Activated T-cell treated with anti-CD3 and anti-CD28 coated beads, Interleukin-2, amount 50 U/mL, for 72 hours (primary cell): ENCODE measurements at places on chromosomes 2 and 18. TPM values are rescaled to one million over a fixed set of nuclear protein-coding genes. Genes with fewer than 3 reads are reported as not detected.

DNA sequence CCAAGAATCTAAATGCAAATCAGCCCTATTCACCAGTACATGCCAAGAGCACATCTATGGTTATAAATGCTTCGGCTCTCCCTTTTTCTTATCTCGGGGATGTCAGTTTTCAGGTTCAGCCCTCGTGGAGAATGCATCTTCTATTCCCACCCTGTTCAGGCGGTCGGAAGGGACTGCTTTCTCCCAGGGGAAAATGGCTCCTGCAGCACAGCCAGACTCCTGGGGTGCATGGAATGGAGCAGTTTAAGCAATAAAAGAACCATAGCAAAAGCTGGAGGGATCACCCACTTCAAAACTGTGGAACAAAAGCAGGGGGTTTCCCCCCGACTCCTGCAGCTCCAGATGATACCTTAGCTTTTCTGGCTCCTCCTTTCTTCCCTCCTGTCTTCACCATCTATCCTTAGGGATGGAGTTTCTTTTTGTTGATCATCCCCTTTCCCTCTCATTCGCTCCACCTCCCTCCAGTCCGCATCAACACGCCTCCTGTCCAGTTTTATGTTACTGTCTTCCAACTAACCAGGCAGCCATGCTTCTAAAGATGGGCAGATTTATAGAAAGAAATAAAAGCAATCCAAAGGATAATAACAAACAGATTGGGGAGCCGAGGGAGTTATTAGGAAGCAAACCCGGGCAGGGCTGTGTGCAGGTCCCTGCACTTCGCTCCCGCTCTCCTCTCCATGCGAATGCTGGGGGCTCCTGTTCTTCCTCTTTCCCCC is 356.2 kb upstream of the SMIM21 start:
- H3K36me3 ChIP-seq, result no peaks in the 10 kb centered on the region
- H3K27me3 ChIP-seq, result peaks cover 13% of the 10 kb centered on the region
- H3K4me1 ChIP-seq, result no peaks in the 10 kb centered on the region
- H3K4me3 ChIP-seq, result no peak overlapping the region
- H3K27ac ChIP-seq, result no peak overlapping the region

- no peak overlapping the region for H3K4me3 ChIP-seq
- no peak overlapping the region for H3K27ac ChIP-seq
- H3K36me3 ChIP-seq, result no peaks in the 10 kb centered on the region
Observed at GRCh38 chr2:190184460-190184859, 121.9 kb upstream of the MSTN start.

- H3K4me1 ChIP-seq, result no peaks in the 10 kb centered on the region
- H3K27ac ChIP-seq, result no peak overlapping the region
- no peaks in the 10 kb centered on the region for H3K27me3 ChIP-seq
- no peak overlapping the region for H3K4me3 ChIP-seq
Observed at GRCh38 chr2:142234741-142235140, 103.9 kb upstream of the LRP1B start.

GRCh38 chr2:54626131-54626530 is 97.3 kb upstream of the EML6 start:
- H3K4me1 ChIP-seq, result no peaks in the 10 kb centered on the region
- no peak for DNase-seq
- no peaks in the 10 kb centered on the region for H3K27me3 ChIP-seq
- H3K36me3 ChIP-seq, result peaks cover 21% of the 10 kb centered on the region
- no peak overlapping the region for H3K4me3 ChIP-seq
- H3K27ac ChIP-seq, result peak overlapping the region; percentile 44

- peaks cover 4% of the 10 kb centered on the region for H3K36me3 ChIP-seq
- DNase-seq, result no peak
- H3K4me3 ChIP-seq, result no peak overlapping the region
Observed at GRCh38 chr2:128302011-128302743, 16.5 kb downstream of the HS6ST1 start.

DNA sequence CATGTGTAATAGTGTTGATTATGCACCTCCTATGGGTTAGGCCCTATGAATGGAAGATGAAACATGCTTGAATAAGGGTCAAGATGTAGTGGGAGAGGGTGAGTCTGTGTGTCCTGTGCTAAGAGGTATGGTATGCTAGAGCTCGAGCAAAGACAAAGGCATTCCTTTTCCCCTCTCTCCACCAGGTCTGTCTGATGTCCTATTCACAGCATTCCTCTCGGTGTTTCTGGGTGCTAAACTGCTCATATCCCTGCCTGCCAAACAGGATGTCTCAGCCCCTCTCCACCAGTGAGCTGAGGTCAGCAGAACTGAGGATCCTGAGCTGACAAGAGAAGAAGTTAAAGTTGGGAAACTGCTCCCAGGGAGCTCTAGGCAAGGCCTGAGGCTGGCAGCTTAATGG is 344.9 kb downstream of the TSN start:
- H3K36me3 ChIP-seq, result no peaks in the 10 kb centered on the region
- no peaks in the 10 kb centered on the region for H3K4me1 ChIP-seq
- no peak for DNase-seq

GRCh38 chr2:112164876-112165275 is 26.7 kb downstream of the FBLN7 start:
- no peak overlapping the region for H3K27ac ChIP-seq
- no peak overlapping the region for H3K4me3 ChIP-seq
- no peaks in the 10 kb centered on the region for H3K36me3 ChIP-seq
- DNase-seq, result no peak

- H3K27me3 ChIP-seq, result peaks cover 7% of the 10 kb centered on the region
- no peak for DNase-seq
- H3K36me3 ChIP-seq, result no peaks in the 10 kb centered on the region
- H3K4me3 ChIP-seq, result no peak overlapping the region
- no peak overlapping the region for H3K27ac ChIP-seq
- H3K4me1 ChIP-seq, result peaks cover 10% of the 10 kb centered on the region
Observed at GRCh38 chr2:36296798-36297197, 58.8 kb upstream of the CRIM1 start.

UBE2E3 gene
- 37.8 TPM for total RNA-seq

SLC4A3 gene
- not detected for total RNA-seq

STAT4 gene
- 125 TPM for total RNA-seq

RIOK3 gene
- 75.9 TPM for total RNA-seq

UBE2F gene
- 81.7 TPM for total RNA-seq

DCDC2C gene
- total RNA-seq, result not detected
